C1 segment of cervical spinal cord (tissue), 14 donors: ENCODE measurements at places on chromosomes 16 and 17.
A peak's percentile ranks its signal among the peaks of the same experiment; 100 is the strongest.

GRCh38 chr17:15453246-15453645 is 14.2 kb downstream of the CDRT4 start:
- no peak for DNase-seq

GRCh38 chr17:80831491-80831890 is 160.2 kb upstream of the CHMP6 start:
- DNase-seq = no peak

DNA sequence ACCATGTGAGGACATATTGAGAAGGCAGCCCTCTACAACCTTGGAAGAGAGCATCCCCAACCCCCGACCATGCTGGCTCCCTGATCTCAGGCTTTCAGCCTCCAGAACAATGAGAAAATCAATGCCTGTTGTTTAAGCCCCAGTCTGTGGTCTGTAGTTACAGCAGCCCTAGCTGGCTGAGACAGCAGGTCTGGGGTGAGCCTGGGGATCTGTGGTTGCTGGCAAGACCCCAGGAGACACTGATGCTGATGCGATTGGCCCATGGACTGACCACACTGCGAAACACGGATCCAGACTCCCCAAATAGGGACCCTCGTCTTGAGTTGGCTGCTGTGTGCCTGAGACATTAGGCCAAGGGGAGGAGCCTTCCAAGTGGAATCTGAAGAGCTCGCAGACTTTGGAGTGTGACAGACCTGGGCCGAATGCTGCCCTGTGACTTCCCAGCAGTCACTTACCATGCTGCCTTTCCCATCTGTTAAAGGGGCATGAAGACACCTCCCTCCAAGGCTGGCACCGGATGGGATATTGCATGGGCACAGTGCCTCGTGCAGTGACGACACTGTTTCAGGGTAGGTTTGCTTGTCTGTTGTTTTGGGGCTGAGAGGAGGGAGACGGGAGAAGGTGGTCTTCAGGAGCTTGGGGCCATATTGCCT is 147.8 kb upstream of the RPL38 start:
- no peak for DNase-seq

DNA sequence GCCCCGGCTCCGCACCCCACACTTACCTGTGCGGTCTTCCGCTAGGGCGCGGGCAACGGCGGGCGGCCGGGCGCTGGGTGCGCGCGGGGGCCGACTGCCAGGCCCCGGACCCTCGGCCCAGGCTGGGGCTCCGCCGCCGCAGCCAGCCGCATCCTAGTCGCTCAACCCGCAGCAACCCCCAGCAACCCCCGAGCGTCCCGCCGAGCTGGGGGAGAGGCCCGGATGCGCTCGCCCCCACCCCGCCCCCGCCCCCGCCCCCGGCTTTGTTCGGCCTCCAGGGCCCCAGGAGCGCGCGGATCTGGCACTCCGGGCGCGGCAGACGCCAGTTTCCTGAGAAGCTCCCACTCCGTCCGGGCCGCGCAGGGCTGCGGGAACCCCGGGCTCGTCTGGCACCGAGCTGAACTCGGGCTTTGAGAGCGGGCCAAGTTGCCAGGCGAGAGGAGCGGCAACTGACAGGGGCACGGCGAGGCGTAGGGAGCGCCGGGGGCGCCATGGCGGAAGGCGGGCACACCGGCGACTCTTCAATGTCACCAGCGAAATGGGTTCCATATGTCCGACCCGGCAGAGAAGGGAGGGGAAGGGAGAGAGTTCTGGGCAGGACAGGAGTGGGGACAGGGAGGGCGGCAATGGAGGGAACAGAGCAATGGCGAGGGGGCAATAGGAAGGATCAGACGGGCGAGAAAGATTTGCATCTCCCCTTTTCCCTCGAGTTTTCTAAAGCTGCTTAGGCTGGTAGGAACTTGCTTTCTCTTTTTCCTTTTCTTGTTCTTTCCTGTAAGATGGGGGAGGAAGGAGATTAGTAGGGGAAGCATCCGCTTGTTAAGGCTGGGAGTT is 13.7 kb downstream of the HOXB4 start:
- no peak for DNase-seq

- no peak for DNase-seq
Measured at GRCh38 chr16:1357906-1358566, 6.3 kb downstream of the GNPTG start.

DNA sequence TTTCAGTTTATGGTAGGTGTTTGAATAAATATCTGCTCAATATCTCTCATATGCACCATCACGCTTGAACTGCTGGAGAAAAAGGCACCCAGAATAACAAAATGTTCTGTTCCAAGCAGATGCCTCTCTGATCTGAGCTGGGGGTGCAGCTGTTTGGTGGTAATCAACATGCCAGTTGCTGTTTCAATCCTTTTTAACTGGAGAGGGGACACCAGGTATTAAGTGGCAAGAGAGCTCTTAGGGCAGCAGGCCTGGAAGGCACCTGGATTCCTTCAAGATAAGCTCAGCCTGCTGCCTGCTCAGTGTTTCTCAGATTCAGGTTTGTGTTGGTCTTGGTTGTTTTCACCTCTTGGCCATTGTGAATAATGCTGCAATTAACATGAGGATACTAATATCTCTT is 27.2 kb upstream of the VAT1L start:
- no peak for DNase-seq

GRCh38 chr17:72511874-72512273 is 391.1 kb downstream of the SOX9 start:
- DNase-seq = no peak

GRCh38 chr17:67652433-67652832 is 65.3 kb upstream of the NOL11 start:
- DNase-seq = no peak

DNA sequence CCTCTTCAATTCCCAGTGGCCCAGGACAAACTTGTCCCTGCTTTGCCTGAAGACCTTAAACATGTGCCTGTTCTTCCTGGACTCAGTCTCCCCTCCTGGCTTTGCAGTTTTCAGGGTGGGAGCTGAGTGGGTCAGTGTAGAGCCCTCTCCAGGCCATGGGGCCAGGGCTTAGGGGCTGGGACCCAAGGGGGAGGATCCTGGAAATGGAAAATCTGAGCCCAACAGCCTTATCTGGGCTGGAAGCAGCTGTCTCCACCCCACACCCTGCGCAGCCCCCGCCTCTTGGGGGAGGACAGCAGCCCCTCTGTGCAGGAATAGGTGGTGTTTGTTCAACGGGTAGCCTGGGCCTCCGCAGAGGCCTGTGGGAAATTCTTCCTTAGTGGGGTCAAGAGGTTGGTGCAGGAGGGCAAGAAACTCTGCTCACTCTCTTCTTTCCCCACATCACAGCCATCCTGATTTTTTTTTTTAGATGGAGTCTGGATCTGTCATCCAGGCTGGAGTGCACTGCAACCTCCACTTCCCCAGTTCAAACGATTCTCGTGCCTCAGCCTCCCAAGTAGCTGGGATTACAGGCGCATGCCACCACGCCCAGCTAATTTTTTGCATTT is 6.8 kb upstream of the SMTNL2 start:
- DNase-seq = no peak

- DNase-seq = no peak
Measured at GRCh38 chr17:67186782-67187181, 58.2 kb downstream of the HELZ start.

GRCh38 chr17:82232322-82232820 is 3.5 kb downstream of the SLC16A3 start:
- DNase-seq = no peak

DNA sequence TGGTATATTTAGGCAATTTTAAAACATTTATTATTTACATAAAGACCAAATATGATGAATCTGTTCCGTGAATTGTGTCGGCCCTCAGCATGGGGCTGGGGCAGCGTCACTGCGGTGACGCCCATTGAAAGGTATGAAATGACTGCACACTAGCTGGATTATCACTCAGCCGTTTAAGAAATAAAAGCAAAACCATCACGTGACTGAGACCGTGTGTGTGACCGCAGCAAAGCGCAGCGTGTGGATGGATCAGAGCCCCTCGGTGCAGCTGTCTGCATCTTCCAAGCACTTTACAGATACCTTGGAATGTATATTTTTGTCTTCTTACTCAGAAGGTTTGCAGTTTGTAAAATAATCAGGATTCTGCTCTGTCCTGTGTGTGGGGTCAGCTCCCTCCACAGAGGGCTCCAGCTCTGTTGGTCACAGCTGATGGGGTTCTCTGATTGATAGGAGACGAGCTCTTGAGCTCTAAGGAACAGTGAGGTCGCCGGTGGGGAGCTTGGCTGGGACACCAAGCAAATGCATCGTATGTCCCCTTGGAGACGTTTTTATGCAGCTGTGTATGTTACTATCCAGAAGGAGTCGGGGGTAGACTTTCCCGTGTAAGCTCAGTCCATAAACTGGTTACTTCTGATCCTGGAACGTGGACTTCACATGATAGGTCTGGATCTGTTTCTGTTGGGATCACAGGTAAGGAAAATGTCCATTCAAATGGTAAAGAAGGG is 45.1 kb downstream of the WDR45B start:
- DNase-seq = no peak

DNA sequence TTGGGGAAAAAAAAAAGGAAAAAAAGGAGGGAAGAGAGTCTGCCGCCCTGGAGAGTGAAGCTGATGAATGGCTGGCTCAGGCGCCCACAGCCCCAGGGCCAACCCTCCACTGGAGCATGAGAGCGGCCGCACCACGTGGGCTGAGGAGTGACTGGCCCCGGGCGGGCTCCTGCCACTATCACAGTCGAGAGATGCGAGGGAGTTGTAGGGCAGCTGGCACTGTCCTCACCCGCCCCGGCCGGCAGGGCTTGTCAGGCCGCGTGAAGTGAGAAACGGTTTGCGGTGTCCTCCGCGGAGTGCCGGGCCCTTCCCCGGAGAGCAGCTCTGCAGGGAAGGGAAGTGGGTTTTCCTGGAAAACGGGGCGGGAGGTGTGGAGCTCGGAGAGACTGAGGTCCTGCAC is 45.9 kb downstream of the JPH3 start:
- no peak for DNase-seq

DNA sequence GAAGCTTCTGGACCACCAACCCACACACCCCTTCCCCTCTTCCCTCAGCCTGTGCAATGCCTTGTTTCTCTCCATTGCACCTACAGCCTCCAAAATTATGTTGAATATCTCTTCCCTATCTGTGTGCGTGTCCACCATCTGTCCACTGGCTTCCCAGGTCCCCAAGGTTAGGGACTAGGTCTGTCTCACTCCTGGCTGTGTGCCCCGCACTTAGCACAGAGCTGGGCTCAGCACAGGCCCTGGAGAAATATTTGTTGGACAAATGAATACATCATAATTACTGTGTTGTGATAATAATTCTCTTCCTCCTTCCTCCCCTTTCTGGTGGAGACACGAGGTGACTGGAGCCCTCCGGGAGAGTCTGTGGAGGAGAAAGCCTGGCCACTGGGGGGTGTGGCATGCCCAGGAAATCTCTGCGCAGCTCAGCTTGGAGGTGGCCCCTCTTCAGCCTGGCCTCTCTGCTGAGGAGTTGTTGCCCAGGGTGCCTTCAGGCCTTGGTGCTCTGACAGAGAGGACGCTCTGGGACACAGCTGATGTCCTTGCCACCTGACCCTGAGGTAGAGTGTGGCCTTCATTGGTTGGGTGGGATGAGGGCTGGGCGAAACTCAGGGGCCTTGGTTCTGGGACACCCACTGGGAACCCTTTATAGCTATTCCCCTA is 3.3 kb upstream of the BRD7 start:
- DNase-seq = peak; percentile 54

- peak; percentile 41 for DNase-seq
Measured at GRCh38 chr17:83121921-83122820, 42.8 kb downstream of the METRNL start.

- no peak for DNase-seq
Measured at GRCh38 chr17:39699818-39700147, at the start of gene ERBB2. TSS of gene ERBB2 (plus strand) at chr17:39700064. CDS start at chr17:39700239, 175 bp downstream.

DNA sequence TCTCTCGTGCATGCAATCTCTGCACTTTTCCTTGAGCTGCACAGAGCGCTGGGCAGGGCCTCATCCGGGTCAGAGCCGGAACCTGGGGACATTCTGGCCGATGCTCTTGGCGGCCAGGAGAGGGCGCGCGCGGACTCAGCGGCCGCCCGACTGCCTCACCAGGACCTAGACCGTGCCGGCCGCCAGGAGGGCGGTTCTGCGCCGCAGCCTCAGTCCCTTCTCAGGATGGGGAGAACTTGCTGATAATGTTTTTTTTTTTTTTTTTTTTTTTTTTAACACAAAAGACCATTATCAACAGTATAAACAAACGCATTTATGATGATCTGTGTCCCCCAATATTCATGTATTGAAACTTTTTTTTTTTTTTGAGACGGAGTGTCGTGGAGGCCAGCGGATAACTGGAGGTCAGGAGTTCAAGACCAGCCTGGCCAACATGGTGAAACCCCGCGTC is 8.1 kb upstream of the FLYWCH2 start:
- DNase-seq = peak; percentile 21

DNA sequence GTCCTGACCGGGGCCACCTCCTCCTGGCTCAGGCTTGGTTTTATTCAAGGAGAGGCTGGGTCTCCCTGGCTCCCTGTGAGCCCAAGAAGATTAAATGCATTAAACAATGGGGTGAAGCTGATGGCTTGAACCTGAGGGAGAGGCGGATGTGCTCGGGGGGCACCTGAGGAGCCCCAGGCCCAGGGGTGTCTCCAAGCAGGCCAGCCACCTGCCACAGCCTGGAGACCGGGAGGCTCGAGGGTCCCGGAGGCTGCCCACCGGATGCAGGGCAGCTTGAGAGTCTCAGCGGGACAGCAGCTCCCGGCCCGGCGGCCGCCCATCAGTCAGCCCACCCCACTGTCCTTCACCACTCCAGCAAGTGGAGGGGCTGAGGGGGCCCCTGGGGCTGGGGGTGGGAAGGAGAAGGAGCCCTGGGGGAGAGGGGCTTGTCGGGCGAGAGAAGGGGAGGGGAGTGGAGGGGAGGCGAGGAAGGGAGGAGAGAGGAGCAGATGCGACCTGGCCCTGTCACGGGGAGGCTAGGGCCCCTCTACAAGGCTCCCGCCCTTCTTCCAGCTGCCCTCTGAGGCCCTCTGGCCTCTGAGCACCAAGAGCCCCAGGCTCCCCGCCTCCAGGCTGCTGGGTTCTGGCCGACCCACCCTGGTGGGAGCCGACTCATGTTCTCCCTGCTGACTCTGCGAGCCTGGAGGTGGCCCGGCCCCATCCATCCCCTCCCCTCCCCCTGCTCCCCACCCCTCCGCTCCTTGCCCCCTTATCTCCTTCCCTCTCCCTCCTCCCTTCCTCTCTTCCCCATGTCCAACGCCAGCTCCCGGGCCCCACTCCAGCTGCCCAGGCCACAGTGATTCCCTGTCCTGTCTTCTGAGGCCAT is 13.2 kb downstream of the CD7 start:
- no peak for DNase-seq

DNA sequence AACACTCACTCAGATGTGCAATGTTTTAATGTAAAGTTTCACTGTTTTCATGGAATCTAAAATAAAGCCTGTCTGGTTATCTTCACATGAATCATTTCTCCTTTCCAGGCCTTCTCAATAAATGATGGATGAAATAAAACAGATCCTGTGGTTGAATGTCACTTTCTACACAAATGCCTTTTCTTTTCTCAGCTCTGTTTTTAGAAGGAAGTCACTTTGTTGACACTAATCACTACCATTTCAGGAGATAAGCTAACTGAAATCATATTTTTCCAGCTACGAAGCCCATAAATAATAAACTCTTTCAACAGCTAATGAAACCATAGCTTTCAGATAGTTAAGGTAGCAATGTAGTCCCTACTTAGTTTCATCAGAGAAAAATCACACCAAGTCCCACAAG is 17.9 kb downstream of the NME2 start:
- no peak for DNase-seq

- DNase-seq = no peak
Measured at GRCh38 chr16:77794586-77794985, 6.2 kb downstream of the VAT1L start.

GRCh38 chr16:21694609-21695008 is 30.8 kb downstream of the OTOA start:
- no peak for DNase-seq

- DNase-seq = no peak
Measured at GRCh38 chr17:51224402-51225262, 35.2 kb downstream of the MBTD1 start.
